ENCODE measurements at places on chromosomes 1 and 21.

DNA sequence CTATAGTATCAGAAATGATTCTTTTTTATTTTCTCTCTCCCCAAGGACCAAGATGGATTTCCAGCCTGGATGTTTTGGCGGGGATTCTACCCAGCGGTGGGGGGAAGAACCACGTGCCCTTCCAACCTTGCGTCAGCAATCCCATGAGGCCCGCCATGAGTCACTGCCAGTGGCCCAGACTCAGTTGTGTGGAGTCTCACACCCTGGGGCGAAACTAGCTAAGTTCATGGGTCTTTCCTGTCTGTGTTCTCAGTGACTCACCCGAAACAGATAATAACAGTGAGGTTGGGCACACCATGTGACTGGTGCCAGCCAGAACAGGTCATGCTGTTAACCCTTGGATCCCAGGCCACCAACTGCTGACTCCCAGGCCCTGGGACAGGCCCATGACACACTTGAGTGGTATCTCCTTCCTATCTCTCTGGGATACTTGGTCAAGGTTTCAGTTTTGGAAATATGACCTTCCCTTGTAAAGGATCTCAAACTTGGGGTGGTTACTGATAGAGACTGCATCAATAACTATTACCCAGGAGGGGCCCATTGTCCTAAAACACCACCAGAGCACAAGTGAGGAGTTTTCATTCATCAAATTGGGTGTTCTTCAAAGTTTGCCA, 98.0 kb upstream of the DUSP10 start:
- no peak for DNase-seq

DNA sequence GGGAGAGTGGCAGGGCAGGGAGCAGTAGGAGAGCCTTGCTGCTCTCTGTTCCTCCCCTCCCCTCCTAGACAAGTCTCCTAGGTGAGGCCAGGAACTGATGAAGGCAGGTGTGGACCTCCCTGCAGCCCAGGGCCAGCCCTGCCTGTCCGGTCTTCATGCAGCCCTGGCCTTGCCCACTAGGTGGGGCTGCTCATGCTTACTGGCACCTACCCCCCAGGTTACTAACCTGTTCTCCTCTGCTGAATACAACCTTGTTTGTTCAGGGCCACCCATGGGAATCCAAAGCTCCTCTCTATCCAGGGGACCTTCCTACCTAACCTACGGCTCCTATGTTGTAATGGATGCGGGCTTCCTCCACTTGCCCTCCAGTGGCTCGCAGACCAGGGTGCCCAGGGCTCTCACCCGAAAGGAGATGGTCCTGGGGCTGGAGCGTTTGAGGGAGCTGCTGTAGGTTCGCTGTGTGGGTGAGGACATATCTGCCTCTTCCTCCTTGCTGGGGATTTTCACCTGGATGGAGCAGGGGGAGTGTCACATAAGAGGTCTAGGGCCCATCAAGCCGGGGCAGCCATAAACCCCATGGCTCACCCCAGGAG, 7.9 kb upstream of the TNNT2 start:
- DNase-seq, result peak; percentile 5

GRCh38 chr1:44907893-44908292, 64.8 kb upstream of the PTCH2 start:
- no peak for DNase-seq

DNA sequence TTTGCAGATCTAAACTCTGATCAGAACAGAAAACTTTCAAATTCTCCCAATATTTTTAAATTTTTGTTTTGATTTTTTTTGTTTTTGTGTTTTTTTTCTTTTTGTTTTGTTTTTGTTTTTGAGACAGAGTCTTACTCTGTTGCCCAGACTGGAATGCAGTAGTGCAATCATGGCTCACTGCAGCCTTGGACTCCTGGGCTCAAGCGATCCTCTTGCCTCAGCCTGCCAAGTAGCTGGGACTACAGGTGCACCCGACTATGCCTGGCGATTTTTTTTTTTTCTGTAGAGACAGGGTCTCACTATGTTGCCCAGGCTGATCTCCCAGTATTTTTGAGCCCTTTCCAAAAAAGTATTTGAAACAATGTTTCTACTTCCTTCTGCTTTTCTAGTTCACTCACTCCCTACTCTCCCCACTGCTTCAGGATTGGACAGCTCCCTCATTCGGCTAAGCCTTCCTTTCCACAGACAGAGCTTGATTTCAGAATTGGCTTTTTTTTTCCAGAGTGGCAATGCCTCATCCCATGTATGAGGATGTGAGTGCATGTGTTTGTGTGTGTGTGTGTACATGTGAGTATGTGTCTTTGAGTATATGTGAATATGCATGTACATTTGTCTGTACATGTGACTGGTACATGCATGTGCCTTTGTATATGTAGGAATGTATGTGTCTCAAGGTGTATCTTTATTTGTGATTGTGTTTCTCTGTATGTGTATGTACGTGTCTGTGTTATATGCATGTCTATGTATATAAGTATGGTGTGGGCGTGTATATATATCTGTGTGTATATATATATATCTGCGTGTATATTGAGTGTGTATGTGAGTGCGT, 11.9 kb downstream of the LHX4 start:
- DNase-seq, result no peak

- no peak for DNase-seq
Observed at GRCh38 chr21:20351138-20351537, 647.1 kb upstream of the NCAM2 start.

DNA sequence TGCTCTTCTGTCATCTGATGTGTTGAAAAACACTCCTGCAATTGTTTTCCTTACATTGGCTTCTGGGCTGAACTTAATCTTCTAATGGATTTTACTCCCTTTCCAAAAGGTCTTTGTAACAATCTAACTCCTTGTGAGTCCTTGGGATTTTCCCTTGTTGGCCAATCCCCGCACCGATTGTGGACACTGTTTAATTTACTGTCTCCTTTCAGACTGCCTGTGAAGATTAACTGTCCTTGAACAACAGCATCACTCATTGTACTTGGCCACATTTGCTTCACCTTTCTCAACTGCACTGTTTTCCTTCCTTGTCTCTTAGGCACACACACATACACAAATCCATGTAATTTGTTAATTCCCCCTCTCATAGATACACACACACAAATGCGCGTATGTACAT, 120.4 kb downstream of the SPATA46 start:
- DNase-seq, result no peak

DNA sequence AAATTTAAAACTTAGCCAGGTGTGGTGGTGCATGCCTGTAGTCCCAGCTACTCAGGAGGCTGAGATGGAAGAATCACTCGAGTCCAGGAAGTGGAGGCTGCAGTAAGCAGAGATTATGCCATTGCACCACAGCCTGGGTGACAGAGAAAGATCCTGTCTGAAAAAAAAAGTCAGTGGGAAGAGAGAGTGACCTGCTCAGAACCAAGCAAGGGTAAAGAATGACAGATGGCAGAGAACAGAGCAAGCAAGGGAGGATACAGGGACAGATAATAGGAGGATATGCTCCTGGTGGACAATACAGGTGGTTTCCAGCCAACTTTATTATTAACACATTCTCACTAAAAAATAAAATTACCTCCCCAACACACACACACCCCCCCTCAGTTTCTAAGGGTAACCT, 4.6 kb upstream of the TMEM51 start:
- DNase-seq, result no peak

GRCh38 chr21:15793109-15793508, 63.3 kb downstream of the USP25 start:
- DNase-seq, result no peak

- DNase-seq, result no peak
Observed at GRCh38 chr1:187617776-187618175, 789.0 kb downstream of the PLA2G4A start.

DNA sequence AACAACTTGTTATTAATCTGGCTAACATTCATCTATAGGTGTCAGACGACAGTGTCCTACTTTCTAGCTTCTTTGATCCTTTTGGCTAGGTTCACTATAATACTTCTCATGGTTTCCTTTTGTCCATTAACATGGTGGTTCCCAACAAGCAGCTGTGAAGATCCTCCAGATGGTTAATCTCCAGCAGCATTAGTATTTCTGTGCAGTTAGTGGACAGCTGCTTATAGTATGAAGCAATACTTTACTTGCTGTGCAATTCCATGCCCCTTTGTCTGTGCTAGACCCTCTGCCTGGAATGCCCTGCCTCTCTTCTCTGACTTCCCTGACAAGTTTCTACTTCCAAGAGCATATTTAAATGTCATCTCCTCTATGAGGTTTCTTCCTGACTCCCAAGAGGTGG, 41.7 kb upstream of the ARHGAP29 start:
- no peak for DNase-seq

- DNase-seq, result no peak
Observed at GRCh38 chr1:10973552-10973951, 38.9 kb upstream of the TARDBP start.

- no peak for DNase-seq
Observed at GRCh38 chr1:151562661-151563060, 22.6 kb downstream of the TUFT1 start.

- DNase-seq, result no peak
Observed at GRCh38 chr1:235920596-235921375, 54.1 kb upstream of the LYST start.

- no peak for DNase-seq
Observed at GRCh38 chr1:15345705-15346345, 63.9 kb upstream of the EFHD2 start.

GRCh38 chr1:61448914-61449313, 276.0 kb downstream of the TM2D1 start:
- no peak for DNase-seq

GRCh38 chr21:41920476-41920875, 33.3 kb downstream of the C2CD2 start:
- DNase-seq, result no peak

DNA sequence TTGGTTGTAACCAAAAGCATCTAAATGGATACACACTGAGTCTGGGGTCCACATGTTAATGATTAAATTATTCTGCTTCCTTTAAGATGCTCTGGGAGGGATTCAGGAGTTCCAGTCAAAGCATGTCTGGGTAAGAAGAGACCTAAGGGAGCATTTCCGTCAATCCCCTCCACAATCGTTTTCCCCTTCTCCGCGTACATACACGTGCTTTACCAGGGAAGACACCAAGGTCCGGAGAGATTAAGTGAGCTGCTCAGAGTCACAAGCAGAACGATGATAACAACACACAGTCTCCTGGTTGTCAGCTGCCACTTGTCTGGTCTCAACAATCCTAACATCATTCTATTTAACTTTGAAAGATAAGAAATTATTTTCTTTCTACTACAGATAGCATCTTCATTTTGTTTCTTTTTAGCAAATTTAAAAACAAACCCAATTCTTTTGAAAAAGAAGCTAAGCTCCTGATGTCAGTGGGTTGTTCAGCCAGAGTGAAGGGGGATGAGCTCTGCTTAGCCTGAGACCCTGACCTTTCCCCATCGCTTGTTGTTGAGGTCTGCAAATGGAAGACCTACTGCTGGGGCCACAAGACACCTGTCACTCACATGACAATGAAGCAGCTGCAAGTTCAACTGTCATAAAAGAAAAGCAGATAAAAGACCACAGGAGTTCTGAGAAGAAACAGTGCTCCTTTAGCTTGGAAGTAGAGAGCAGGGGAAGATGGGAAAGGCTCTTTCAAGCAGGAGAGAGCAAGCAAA, 4.5 kb downstream of the PAFAH2 start:
- no peak for DNase-seq

- DNase-seq, result no peak
Observed at GRCh38 chr1:203926025-203926540, 64.7 kb downstream of the SNRPE start.

DNA sequence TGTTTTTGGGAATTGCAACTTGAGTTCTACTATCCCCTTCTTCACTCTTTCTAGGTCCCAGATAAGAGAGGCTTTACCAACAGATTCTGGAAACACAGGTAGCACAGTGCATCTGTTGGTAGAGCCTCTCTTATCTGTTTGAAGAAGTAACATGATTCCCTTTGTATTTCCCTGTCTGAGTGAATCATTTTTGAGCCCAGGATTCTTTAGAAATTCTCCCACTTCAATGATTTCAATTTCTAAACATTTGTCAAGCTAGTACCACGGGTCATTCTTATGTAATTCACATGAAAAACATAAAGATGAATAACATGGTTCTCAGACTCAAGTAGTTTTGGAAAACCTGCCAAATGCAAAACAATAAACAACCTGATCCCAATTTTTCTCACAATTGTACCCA, 72.0 kb upstream of the DUSP10 start:
- no peak for DNase-seq

- no peak for DNase-seq
Observed at GRCh38 chr1:40479156-40479555, 2.1 kb downstream of the ZFP69 start.

GRCh38 chr1:15732686-15733081, 3.4 kb upstream of the SLC25A34 start:
- DNase-seq, result no peak

GRCh38 chr1:173870252-173871075, 2.3 kb downstream of the ZBTB37 start:
- no peak for DNase-seq

DNA sequence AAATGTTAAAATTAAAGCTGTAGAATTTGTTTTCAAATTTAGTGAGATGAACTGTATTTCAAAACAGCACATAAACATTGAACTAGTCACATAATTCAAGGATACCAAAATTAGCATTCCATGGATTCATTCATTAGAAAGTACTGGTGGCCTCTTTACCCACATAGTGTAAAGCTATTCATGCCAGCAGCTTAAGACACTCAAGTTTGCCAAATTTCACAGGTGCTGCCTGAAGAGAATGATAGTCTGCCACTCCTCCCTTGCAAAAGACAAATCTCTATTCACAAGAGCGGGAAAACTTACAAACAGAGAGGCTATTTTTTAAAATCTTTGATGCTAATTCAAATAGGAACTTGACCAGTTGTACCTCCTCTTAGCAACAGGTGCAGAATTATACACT, 337.0 kb downstream of the BRINP3 start:
- no peak for DNase-seq

DNA sequence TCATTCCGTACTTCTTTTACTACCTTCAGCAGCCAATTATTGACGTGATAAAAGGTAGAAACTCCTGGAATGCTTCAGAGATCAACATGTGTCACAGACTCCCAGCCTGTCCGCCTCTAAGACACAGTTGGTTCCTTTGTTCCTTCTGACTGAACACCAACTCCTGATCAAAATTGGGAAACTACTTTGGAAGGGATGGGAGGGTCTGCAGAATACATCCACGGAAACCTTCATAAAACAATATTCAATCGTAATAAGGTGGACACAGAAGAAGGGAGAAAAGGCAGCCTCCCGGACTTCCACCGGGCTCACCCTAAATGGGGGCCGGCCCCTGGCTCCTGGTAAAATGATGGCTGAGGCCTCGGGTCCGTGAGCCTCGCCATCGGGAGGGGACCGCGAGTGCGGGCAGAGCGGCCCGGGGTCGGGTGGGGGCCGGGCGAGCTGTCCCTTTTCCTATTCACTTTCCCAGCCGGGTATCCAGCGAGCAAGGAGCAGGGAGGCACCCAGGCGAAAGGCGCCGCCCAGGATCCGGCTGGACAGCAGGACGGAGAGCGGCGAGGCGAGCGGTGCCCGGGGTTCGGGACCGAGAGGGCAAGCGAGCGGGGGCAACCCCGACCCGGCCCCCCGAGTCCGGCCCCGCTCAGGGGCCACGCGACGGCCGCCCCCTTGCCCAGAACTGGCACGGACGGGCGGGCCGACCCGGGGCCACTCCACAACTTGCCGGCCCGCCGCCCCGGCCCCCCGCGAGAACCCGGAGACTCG, 805 bp downstream of the NRIP1 start:
- DNase-seq, result no peak

- no peak for DNase-seq
Observed at GRCh38 chr1:156768610-156769295, 1.4 kb downstream of the PRCC start.
